Smooth muscle cell of the coronary artery (primary cell): ENCODE measurements at places on chromosomes 1 and 21. TPM values are rescaled to one million over a fixed set of nuclear protein-coding genes. Genes with fewer than 3 reads are reported as not detected.

HNRNPCL2 gene
- not detected in 2 replicates for total RNA-seq

MLLT11 gene
- 0.59 and 7.9 TPM in 2 replicates for total RNA-seq

CLCA1 gene
- total RNA-seq, result under 0.01 TPM in 1 of 2 replicates, not detected in the other

SERTAD4 gene
- 2.8 TPM in 1 of 2 replicates, not detected in the other for total RNA-seq

JMJD4 gene
- 31.1 and 34.8 TPM in 2 replicates for total RNA-seq

TSPEAR gene
- total RNA-seq, result not detected in 2 replicates

ADGRL4 gene
- 13.1 and 30.1 TPM in 2 replicates for total RNA-seq

CAMK1G gene
- total RNA-seq, result under 0.01 and 0.38 TPM in 2 replicates

RHEX gene
- total RNA-seq, result not detected in 2 replicates

CNTN2 gene
- not detected in 2 replicates for total RNA-seq

CATSPERE gene
- 0.45 and 1.3 TPM in 2 replicates for total RNA-seq

PLA2G2C gene
- not detected in 2 replicates for total RNA-seq

S100A1 gene
- total RNA-seq, result 0.23 TPM in 1 of 2 replicates, not detected in the other

OLFML3 gene
- 22.5 and 80.3 TPM in 2 replicates for total RNA-seq

FCRL1 gene
- 0.35 TPM in 1 of 2 replicates, not detected in the other for total RNA-seq

CHI3L2 gene
- 0.45 and 4.4 TPM in 2 replicates for total RNA-seq

DENND2C gene
- 0.98 and 1.5 TPM in 2 replicates for total RNA-seq

NIBAN1 gene
- total RNA-seq, result 30.9 and 50.4 TPM in 2 replicates

OR2T29 gene
- total RNA-seq, result not detected in 2 replicates

LHX4 gene
- total RNA-seq, result under 0.01 TPM in 1 of 2 replicates, not detected in the other

BRDT gene
- not detected in 2 replicates for total RNA-seq

SYPL2 gene
- total RNA-seq, result 1.8 TPM in 1 of 2 replicates, not detected in the other

WDR64 gene
- not detected in 2 replicates for total RNA-seq

C1orf52 gene
- 10.6 and 16.5 TPM in 2 replicates for total RNA-seq

NID1 gene
- 52.3 and 73.8 TPM in 2 replicates for total RNA-seq

SARS1 gene
- 233 and 296 TPM in 2 replicates for total RNA-seq

FDPS gene
- 100 and 279 TPM in 2 replicates for total RNA-seq

GSTM3 gene
- total RNA-seq, result 37.6 and 107 TPM in 2 replicates

LUZP1 gene
- total RNA-seq, result 8.1 and 26.9 TPM in 2 replicates

LIN28A gene
- 0.08 TPM in 1 of 2 replicates, not detected in the other for total RNA-seq

RHD gene
- not detected in 2 replicates for total RNA-seq

LCE1E gene
- total RNA-seq, result not detected in 2 replicates

SYT14 gene
- total RNA-seq, result 0.47 and 0.68 TPM in 2 replicates

HFM1 gene
- 0.08 and 0.23 TPM in 2 replicates for total RNA-seq

SHISAL2A gene
- not detected in 2 replicates for total RNA-seq

PIGM gene
- total RNA-seq, result 1.6 and 3.0 TPM in 2 replicates

LMX1A gene
- total RNA-seq, result not detected in 2 replicates

AUNIP gene
- 0.98 TPM in 1 of 2 replicates, not detected in the other for total RNA-seq

RBP7 gene
- 1.9 TPM in 1 of 2 replicates, not detected in the other for total RNA-seq

CLCNKA gene
- total RNA-seq, result 0.08 and 0.35 TPM in 2 replicates

LCE2B gene
- not detected in 2 replicates for total RNA-seq

ANKRD45 gene
- total RNA-seq, result not detected in 2 replicates

HSPG2 gene
- total RNA-seq, result 81.3 and 717 TPM in 2 replicates

FAM20B gene
- total RNA-seq, result 28.3 and 32.3 TPM in 2 replicates

OR2C3 gene
- not detected in 2 replicates for total RNA-seq

RRP1B gene
- 6.2 and 17.9 TPM in 2 replicates for total RNA-seq

CLEC20A gene
- total RNA-seq, result 0.08 TPM in 1 of 2 replicates, not detected in the other

IQGAP3 gene
- 0.47 and 4.9 TPM in 2 replicates for total RNA-seq

CFAP141 gene
- not detected in 2 replicates for total RNA-seq

C2CD2 gene
- total RNA-seq, result 17.9 and 23.2 TPM in 2 replicates

ARHGAP30 gene
- total RNA-seq, result under 0.01 TPM in 1 of 2 replicates, not detected in the other

RXFP4 gene
- not detected in 2 replicates for total RNA-seq

TAS1R1 gene
- 0.12 and 0.15 TPM in 2 replicates for total RNA-seq

CFAP57 gene
- total RNA-seq, result 0.12 and 0.15 TPM in 2 replicates
